ENCODE measurements at places on chromosomes 1 and 21. TPM values are rescaled to one million over a fixed set of nuclear protein-coding genes. Genes with fewer than 3 reads are reported as not detected.

Gene TIAM1
- total RNA-seq = 54.1 TPM

Gene UBXN10
- 1.6 TPM for total RNA-seq

Gene MPZ
- 1.4 TPM for total RNA-seq

Gene MXRA8
- 11.5 TPM for total RNA-seq

Gene CAPN9
- total RNA-seq = 0.16 TPM

Gene LRRC38
- not detected for total RNA-seq

Gene DMBX1
- not detected for total RNA-seq

Gene SFT2D2
- 34.2 TPM for total RNA-seq

Gene MAP7D1
- total RNA-seq = 49.6 TPM
